ENCODE measurements at places on chromosomes 5 and 9.
A peak's percentile ranks its signal among the peaks of the same experiment; 100 is the strongest.

GRCh38 chr9:26326563-26326962 lies 566.0 kb downstream of the CAAP1 start:
- peak; percentile 55 for DNase-seq

DNA sequence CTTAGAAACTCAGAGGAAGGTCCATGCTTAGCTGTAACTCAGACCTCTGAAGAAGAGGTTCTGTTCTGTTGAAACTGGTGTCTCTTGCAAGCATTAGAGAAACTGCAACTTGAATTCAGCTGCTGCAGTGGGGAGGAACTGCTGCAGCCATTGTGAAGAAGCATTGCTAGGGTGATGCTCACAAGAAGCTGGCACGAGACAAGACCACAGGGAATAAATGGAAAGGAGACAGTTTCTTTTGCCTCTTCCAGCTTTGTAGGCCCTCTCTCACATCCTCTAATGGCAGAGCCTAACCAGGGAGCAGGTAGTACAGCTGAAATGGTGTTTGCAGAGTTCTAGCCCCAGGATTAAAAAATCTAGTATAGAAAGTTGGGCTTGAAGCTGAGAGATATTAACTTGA lies 148.0 kb upstream of the DMAC1 start:
- DNase-seq: no peak

- no peak for DNase-seq
Measured at GRCh38 chr5:158884827-158885518, 214.7 kb downstream of the EBF1 start.

DNA sequence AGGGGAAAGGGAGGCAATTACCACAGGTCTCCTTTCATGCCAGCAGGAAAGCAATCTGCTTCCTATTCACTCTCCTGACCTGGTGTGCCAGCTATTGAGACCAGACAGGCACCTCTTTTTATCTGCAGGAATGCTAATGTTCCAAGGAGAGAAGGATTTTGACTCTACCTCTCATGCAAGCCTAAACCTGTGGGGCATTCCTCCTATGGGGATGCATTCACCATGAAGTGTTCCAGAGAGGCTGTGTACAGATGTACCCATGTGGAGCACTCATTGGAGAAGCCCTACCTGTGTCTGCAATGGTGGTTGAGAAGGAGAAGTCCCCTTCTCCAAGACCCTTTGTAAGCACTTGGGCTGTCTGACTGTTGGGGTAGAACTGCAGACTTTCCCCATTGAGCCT lies 45.4 kb upstream of the EDIL3 start:
- DNase-seq: no peak

- DNase-seq: no peak
Measured at GRCh38 chr9:107386396-107386795, 103.2 kb downstream of the KLF4 start.

DNA sequence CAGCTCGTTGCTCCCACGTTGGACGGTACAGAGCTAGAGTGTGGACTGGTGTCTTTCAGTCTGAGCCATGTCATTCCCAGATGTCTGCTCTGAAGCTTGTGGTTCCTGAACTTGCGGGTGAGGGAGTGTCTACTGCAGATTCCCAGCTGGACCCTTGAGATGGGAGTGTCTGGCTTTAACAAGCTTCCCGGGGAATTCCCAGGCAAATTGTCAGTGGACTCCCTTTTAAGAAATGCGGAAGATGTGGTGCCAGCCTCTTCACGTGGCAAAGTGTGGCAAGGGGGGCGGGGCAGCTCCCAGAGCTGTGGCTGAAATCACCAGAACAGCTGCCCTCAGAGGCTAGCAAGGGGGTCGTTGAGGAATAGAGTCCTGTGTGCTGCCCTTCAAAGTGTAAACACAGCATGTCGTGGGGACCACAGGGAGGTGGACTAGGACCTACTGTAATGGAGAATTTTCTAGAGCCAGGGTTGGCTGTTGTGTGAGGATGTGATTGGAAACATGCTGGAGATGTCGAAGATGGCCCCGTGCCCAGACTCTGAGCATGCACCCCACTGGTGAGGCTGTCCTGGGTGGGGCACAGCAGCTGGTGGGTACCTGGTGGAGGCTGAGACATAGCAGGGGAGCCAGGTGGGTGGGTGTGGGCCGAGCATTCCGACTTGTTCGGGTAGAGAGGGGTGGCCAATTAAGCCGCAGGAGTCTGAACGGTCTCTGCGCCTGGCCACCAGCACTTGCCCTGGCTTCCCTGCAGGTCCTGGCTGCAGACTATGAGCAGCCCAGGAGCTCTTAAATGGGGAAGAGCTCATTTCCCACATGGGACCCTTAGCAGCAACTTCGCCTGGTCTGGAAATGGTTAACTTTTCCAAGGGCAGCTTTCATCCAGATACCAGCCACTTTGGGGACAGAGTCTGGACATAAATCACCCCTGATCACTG lies 37.4 kb downstream of the PRRX2 start:
- DNase-seq: no peak

- no peak for DNase-seq
Measured at GRCh38 chr9:92963831-92964606, 16.7 kb downstream of the FGD3 start.

- no peak for DNase-seq
Measured at GRCh38 chr5:43369651-43370050, 42.5 kb downstream of the CCL28 start.

- no peak for DNase-seq
Measured at GRCh38 chr5:25128606-25129005, 483.8 kb upstream of the CDH10 start.

GRCh38 chr5:88203981-88204750 lies 64.5 kb downstream of the TMEM161B start:
- DNase-seq: no peak

DNA sequence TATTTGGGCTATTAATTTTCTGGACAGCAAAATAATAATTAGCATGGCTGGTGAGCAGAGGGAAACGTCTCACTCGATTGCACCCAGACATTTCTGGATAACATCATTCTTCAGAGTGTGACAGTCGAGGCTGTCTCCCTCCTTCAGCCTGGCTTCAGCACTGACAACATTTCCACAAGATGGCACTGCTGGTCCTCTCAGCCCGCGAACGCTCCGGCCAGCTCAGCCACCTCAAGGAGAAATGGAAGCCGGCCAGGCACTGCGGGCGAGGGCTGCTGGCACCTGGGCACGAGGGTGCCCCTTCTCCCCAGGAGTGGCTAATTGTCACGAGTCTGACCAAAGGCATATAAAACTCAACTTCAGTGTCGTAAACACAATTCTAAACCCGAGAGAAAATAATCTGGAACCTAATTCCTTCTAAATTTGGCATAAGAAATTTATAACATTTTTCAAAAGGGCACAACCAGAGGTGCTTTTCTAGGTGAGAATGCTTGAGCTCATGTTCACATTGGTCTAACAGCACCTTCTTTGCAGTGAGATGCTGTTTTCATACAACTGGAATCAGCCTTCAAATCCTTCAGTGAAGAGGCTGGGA lies 65.9 kb downstream of the DAP start:
- peak; percentile 57 for DNase-seq

GRCh38 chr9:134721344-134721743 lies 79.7 kb downstream of the COL5A1 start:
- no peak for DNase-seq

GRCh38 chr9:93663877-93664548 lies 87.6 kb downstream of the PHF2 start:
- DNase-seq: no peak

- no peak for DNase-seq
Measured at GRCh38 chr9:112104401-112104800, 70.7 kb downstream of the SUSD1 start.

DNA sequence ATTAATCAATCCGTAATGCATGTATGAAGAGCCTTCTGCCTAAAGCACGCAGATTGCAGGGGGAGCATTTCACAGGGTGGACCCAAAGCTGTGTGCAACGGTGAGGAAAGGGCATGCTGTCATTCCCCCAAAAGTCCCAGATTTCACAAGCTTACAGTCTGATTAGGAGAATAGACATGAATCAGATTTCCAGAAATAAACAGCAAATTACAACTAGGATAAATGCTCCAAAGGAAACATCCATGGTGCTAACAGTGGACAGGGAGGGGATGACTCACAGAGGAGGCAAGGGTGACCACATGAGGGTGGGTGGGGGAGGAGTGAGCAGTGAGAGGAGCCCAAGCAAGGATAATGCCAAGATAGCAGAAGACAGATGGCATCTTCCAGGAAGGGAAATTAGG lies 258.4 kb upstream of the TAS2R1 start:
- DNase-seq: no peak

- DNase-seq: no peak
Measured at GRCh38 chr5:89043676-89044075, 160.7 kb upstream of the MEF2C start.

- no peak for DNase-seq
Measured at GRCh38 chr9:131227112-131227958, 49.0 kb downstream of the FAM78A start.

DNA sequence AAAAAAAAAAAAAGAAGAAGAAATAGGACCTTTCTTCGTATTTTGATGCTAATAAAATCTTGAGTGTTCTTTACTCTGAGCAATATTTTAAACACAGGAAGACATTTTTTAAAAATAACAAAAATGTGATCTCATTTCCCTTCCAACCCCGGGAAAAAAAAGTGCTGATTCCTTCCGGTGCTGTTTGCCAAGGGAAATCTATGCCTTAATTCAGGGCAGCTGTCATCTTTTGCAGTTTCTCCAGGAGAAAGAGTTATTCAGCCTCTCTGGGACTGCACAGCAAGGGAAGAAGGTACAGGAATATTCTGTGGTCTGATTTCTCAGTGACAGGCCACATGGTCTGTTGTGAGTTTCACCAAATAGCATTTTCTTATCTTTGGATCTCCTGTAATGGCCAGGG lies 291.9 kb upstream of the IRX1 start:
- no peak for DNase-seq

- no peak for DNase-seq
Measured at GRCh38 chr9:130327781-130328348, 62.3 kb downstream of the HMCN2 start.

GRCh38 chr9:127503947-127504886 lies 52.9 kb downstream of the LRSAM1 start:
- DNase-seq: peak; percentile 49

DNA sequence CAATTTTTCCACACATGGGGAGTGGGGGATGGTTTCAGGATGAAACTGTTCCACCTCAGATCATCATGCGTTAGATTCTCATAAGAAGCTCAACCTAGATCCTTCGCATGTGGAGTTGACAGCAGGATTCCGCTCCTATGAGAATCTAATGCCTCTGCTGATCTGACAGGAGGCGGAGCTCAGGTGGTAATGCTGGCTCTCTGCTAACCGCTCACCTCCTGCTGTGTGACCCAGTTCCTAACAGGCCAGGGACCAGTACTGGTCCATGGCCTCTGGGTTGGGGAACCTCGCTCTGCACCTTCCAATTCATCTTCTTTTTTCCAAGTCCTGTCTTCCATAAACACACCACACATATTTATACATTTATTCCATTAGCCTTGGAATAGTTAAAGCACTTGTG lies 33.0 kb downstream of the POU5F2 start:
- no peak for DNase-seq

GRCh38 chr5:151144922-151145321 lies 12.7 kb downstream of the ANXA6 start:
- no peak for DNase-seq

DNA sequence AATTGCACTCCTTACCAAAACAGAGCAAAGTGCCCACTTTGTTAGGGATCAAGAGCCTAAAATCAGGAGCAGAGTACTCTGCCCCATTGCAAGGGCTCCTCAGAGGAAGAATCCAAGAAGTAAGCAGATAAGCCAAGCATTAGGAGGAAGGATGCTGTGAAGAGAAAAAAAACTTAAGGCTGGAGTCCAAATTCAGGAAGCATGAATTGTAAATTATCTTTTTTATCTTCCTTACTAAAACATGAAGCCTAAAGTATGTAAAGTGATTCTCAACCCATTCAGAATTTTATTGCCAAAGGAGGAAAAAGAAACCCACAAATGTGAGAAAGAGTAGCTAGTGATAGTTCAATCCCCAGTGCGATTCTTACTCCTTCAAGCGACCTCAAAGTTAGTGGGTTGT lies 523.9 kb downstream of the TAF11L14 start:
- no peak for DNase-seq

DNA sequence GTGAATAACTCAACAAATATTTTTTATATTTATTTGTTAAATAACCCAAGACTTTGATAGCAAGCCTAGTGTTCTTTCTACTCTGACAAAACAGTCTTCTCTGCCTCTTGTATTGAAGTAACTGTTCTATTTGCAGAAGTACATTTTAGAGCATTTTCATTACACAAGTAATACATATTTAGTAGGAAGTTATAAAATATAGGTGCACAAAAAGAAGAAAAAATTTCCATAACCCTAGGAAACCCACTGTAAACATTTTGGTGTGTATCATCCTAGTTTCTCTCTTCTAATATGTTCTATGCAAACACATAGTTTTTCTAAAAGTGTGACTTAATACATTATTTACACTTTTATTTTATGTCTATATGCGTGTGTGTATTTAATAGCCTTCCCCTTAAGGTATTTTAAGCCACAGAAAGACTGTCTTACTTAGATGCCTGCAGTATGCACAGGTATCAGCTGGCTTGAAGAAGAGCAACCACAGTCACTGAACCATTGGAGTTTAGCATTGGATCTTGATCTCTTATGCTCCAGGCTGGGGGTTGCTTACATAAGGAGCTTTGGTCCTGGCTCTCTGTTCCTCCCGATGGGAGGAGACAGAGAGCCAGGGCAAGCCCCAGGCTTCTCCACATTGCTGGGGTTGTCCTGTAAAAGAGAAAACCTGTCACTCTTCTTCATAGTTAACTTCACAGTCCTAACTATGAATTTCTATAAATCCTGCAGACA lies 3.8 kb downstream of the SELENOP start:
- no peak for DNase-seq

DNA sequence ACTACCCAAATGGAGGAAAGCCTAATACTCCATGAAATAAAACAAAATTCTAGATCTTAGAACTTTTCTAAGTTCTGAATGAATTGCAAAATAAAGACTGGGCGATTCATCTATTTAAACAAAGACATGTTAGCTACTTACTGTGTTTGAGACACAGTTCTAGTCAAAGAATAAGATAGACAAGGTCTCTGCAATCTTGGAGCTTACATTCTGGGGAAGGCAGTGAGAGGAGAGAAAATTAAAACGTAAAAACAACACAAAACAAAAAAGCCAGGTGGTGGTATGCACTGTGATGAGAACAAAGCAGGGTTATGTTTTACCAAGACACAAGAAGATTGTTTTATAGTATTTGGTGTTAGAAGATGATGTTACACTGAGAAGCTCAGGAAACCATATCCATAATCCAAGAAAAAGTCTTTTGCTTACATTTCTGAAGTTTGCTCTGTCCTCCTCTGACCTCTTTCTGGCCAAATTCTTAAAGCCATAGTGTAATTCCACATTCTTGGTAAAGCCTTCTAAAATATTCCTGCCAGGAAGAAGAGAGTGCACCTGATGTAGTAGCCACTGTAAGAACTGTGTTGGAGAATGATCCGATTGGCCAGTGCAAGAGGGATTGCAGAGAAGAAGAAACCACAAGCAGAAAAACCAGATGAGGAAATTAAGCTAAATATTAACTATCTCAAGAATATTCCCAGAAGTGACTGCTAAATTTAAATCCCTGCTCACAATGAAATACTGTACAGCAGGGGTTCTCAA lies 218.4 kb downstream of the PCSK1 start:
- no peak for DNase-seq

- no peak for DNase-seq
Measured at GRCh38 chr5:83973925-83974815, 253.5 kb upstream of the HAPLN1 start.

Measured in NCI-H1417 (cell line).